PC-9 (cell line): ENCODE measurements at places on chromosomes 4 and X.

- no peak for DNase-seq
These were observed 112.1 kb downstream of the CDKL5 start for GRCh38 chrX:18537524-18537923.

- no peak for DNase-seq
These were observed 32.2 kb downstream of the PDLIM5 start for GRCh38 chr4:94483895-94484294.

DNA sequence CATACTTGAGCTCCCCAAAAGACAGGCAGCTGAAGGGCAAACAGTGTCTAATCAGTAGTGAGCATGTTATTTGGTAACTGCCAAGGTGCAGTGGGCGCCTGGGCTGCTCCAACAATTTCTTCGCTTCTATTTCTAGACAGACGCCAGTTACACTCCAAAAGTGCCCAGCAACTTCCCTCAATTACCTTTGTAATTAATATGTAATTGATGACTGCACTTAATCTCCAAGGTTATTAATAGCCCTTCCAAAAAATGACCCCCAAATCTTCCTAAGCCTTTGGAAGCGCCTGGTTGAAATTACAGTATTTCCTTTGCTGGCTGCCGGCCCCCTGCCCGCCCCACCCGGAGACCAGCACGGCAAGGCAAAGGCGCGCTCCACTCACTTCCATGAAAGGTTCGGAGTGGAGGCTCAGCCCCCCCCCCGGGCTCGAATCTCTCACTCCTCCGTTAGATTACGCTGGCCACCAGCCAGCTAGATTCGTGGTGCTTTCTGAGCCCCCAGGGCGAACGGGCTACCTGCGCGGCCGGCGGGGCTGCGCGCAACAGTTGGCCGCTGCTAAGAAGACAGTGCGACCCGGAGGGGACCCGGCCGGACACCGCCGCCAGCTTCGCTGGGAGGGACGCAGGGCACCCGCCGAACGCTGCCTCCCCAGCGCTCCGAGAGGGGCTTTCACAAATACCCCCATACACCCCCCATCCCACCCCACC lies 1.9 kb downstream of the GPC4 start:
- DNase-seq: no peak

DNA sequence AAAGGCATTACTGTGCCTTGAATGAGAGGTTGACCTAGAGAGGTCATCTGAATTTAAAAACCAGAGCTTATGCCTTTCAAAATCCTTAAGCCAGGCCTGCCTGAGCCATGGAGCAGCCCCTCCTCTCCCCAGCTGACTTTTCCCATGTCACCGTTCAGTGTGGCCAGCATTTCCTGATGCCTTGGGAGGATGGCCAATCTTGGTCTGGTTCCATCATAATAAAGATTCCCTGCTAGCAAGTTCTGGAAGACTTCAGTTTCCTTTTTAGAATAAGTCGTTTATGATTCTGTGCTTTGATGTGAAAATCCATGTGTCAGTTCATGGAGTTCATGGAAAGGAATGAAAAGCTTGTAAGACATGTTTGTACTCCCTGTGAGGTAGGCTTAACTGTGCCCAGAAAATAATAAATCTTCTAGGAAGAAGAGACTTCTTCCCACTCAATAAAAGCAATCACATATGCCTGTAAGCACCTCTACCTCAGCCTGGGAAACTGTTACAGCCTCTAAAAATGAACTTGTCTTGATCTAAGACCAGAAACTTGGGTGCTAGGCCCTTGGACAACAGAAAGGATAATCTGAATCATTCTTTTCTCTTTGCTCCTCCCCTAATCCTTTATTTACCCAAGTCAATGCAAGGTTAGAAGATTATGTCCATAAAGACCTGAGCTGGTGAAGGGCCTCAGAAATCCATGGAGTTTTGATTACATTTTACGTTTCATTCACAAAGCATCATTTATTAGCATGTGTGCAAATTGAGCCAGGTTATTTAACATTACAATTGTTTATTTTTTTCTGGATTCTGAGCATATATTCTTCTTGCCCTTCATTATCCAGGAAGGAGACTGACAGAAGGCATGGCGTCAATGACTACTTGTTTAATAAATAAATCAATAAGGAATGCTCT lies 84.0 kb upstream of the TBC1D9 start:
- DNase-seq: no peak

- DNase-seq: no peak
These were observed 5.7 kb downstream of the PLP2 start for GRCh38 chrX:49177338-49177833.

- no peak for DNase-seq
These were observed 7.3 kb downstream of the TSR2 start for GRCh38 chrX:54447461-54447860.

DNA sequence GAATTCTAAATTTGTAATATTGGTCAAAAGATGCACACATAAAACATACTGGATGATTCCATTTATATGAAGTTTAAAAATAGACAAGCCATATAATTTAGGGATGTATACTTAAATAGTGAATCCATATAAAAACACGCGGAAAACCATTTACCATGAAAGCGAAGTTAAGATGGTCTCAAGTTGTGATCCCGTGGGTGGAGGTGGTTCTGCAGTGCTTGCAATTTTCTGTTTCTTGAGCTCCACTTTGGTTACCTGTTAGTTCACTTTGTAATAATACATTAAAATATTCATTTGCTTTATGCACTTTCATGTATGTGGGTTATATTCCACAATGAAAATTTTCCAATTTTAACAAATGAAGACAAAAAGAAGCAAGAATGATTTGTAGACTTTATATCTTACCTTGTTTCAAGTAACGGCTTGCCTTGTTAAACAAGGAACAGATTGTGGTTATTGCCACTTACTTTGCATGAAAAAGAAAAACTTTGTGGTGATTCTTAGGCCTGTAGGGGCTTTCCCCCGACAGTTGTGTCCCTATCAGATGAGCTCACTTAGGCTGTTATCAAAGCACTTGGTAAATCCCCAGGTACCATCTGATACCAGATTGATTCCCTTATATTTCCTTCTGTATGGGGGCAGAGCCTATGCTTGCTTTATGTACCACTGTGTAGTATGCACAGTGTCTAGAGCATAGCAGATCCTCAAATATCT lies 12.2 kb downstream of the UCP1 start:
- no peak for DNase-seq

DNA sequence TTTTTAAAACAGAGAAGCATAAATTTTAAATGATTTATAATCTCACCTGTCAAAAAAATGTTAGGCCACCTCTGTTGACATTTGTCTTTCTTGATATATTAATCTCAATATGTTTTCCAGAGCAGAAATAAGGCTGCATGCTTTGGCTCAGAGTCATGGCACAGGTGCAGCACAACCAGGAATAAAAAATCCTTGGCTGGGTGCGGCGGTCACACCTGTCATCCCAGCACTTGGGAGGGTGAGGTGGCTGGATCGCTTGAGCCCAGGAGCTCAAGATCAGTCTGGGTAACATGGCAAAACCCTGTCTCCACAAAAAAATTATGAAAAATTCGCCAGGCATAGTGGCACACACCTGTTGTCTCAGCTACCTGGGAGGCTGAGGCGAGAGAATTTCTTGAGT lies 18.1 kb downstream of the CPLX1 start:
- no peak for DNase-seq

DNA sequence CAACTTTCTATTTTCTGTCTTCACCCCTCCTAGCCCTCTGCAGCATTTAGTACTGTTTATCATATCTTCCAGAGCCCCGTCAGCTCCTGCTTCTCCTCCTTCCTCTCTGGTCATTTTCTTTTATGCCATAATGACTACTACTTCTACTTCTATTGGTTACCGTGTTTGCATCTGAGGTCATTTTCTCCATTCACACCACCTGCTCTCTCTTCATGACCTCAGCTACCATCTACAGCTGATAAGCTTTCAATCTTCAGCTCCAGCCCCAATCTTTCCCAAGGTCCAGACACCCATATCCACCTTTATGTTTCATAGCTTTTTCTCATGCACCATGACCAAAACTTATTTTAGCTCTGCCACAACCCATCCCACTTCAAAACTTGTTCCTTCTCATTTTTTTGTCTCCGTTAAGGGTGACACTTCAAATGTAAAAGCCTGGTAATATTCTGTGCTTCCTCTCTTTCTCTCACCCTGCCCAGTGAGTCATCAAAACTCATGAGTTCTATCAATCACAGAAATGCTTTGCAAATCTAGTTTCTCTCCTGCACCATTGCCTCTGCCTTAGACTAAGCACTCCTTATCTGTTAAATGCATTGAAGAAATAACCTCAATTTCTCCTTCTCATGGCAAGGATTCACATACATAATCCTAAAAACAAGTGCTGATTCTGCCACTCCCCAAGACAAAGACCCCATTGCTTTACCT lies 71.3 kb upstream of the IQCM start:
- no peak for DNase-seq

DNA sequence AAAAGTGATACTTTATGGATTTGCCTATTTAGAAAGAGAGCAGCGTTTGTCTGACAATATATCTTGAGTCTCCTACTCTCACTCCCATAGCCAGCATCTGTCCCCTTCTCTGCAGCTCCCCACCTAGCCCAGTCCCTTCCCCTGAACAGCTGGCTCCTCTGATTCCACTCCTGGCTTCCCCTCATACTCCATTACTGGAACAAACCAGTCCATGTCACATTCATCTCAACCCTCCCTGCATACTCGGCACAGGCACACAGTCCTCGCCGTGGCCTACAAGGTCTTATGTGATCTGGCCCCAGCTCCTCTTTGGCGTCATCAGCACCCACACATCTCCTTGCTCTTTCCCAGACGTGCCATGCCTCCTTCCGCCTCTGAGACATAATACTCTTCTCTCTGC lies 36.7 kb downstream of the SLC2A9 start:
- DNase-seq: no peak

- DNase-seq: peak; percentile 62
These were observed 62.6 kb upstream of the KLF3 start for GRCh38 chr4:38601244-38601915.

DNA sequence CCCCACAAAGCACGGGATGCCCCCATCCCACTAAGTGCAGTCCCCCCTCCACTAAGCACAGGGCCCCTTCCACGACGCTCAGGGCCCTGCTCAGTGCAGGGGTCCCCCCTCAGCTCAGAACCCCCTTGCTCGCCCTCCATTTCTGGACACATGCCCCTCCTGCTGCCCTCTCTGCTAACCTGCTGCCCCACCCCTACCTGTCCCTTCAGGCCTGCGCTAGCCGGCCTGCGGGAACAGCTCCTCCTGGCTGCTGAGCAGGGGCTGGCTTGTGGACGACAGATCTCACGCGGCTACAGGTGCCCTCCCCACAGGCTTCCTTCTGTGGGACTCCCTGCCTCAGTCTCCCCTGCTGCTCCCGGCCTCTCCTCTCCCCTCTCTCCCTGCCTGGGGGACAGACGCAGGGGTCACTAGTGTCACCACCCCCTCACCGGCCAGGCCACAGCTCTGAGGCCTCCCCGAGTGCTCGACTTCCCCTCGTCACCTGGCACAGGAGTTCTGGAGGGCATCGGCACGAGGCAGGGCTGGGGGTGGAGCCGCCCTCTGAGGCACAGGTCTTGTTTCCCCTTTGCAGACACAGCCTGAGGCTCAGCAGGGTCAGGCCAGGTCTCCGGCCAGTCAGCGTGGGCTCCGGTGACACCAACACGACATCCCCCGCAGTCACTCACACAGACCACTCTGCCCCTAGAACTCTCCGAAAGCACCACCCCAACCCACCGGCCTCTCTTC lies 21.6 kb downstream of the GAK start:
- DNase-seq: no peak

- peak; percentile 85 for DNase-seq
These were observed 20.0 kb upstream of the VCX2 start for GRCh38 chrX:8191022-8191421.

DNA sequence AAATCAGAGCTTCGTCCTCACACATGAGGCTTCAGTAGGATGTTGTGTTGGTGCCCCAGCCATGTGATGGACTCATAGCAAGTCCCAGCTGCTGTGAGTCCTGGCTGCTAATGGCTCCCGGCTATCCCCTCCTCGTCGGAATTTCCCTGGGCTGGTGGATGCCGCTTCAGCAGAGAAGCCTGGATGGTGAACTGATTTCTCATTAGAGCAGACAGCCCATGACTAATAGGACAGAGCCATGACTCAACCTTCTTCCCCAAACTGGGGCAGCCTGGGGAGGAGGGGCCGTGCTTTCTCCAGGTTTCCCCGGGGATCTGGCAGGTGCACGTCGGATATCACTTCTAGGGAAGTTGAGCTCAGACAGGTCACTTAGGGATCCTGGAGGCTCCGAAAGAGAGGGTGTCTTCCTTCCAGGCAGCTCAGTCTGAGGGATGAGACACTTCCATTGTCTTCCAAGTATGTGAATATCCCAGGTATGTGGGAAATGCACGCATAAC lies 112.7 kb downstream of the ASMT start:
- DNase-seq: peak; percentile 17
